ENCODE measurements at places on chromosomes 1 and 21. TPM values are rescaled to one million over a fixed set of nuclear protein-coding genes. Genes with fewer than 3 reads are reported as not detected.
A peak's percentile ranks its signal among the peaks of the same experiment; 100 is the strongest.

GRCh38 chr1:94694226-94694915 lies 125.8 kb upstream of the SLC44A3 start:
- H3K27me3 ChIP-seq, result peaks cover 3% of the 10 kb centered on the region
- no peak overlapping the region for H3K4me3 ChIP-seq
- H3K27ac ChIP-seq, result no peak overlapping the region
- peaks cover 29% of the 10 kb centered on the region for H3K4me1 ChIP-seq
- H3K36me3 ChIP-seq, result no peaks in the 10 kb centered on the region

DNA sequence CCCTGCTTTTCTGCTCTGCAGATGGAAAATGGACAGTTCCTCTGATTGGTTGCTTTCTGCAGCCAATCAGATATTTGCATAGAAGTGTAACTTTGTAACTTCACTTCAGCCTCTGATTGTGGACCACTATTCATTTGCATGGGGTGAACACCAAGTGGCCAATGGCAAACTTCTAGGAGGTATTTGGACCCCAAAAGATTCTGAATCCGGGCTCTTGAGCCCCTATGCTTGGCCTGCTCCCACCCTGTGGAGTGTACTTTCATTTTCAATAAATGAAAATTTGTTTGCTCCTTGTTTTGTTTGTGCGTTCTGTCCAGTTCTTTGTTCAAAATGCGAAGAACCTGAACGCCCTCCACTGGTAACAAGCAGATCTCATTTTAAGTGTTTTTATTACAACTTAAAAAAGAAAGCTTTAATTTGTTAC lies 6.4 kb upstream of the GSTM4 start:
- peak overlapping the region; percentile 56 for H3K4me3 ChIP-seq
- no peaks in the 10 kb centered on the region for H3K36me3 ChIP-seq
- DNase-seq, result no peak
- peaks cover 18% of the 10 kb centered on the region for H3K27me3 ChIP-seq
- H3K27ac ChIP-seq, result no peak overlapping the region
- peaks cover 13% of the 10 kb centered on the region for H3K4me1 ChIP-seq

GRCh38 chr1:116498789-116499628 lies 71.8 kb downstream of the CD58 start:
- H3K4me1 ChIP-seq, result peaks cover 18% of the 10 kb centered on the region
- H3K4me3 ChIP-seq, result no peak overlapping the region
- H3K27me3 ChIP-seq, result no peaks in the 10 kb centered on the region
- no peaks in the 10 kb centered on the region for H3K36me3 ChIP-seq
- DNase-seq, result peak; percentile 90

- no peak overlapping the region for H3K27ac ChIP-seq
- no peaks in the 10 kb centered on the region for H3K4me1 ChIP-seq
- H3K4me3 ChIP-seq, result no peak overlapping the region
- DNase-seq, result no peak
- H3K36me3 ChIP-seq, result no peaks in the 10 kb centered on the region
Measured at GRCh38 chr1:160653620-160654016, 6.8 kb upstream of the SLAMF1 start.

DNA sequence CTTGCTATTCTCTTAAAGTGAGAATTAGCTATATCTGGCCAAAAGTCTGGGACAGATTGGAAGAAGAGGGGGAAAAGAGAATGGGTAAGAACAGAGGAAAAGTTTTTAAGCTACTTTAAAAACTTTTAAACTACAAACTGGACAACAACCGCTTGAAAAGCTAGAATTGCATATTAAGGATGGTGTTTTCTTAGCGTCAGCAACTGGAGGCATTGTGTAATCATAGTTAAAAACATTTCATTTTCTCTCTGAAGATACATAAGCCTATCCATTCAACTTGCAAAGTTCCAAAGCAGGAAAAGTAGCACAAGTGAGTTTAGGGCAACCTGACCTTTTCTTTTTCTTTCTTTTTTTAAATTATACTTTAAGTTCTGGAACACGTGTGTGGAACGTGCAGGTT lies 10.9 kb downstream of the PBX1 start:
- H3K4me1 ChIP-seq, result no peaks in the 10 kb centered on the region
- H3K27me3 ChIP-seq, result no peaks in the 10 kb centered on the region
- DNase-seq, result no peak
- no peak overlapping the region for H3K27ac ChIP-seq
- no peak overlapping the region for H3K4me3 ChIP-seq

DNA sequence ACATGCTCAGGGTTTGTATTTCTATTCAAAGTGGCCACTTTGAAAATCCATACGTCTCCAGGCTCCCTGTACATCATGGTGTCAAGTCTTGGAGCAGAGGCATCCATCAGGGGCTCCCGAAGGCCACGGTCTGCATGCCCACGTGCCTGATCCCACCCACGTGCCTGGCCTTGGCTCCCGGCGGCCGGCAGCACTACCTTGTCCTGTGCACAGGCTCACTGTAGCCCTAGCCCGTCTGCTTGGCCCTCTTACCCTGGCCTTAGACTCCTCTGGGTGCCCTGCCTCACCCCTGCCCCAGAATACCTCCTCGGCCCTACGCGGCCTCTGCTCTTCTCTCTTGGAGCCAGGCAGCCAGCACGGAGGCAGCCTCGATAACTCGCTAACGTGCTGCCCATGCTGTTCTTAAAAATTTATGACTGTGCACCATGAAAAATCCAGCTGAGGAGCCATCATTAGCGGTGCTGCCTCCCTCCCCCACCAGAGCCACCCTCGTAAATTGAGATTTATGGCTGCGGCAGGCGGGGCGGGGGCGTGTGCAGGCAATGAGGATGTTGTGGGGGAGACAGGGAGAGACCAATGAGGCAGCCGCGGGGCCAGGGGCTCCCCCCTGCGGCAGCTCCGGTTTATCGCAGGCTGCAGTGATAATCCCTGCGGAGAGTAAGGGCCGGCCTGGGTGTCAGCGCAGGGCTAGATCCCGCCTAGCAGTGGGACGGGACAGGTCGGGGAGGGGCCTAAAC lies 24.6 kb downstream of the DMAP1 start:
- DNase-seq, result peak; percentile 91
- H3K4me1 ChIP-seq, result peaks cover 20% of the 10 kb centered on the region
- H3K27me3 ChIP-seq, result no peaks in the 10 kb centered on the region
- no peaks in the 10 kb centered on the region for H3K36me3 ChIP-seq
- H3K4me3 ChIP-seq, result no peak overlapping the region
- no peak overlapping the region for H3K27ac ChIP-seq

GRCh38 chr1:156491151-156491949 lies 9.2 kb downstream of the MEF2D start:
- H3K4me3 ChIP-seq, result no peak overlapping the region
- no peaks in the 10 kb centered on the region for H3K27me3 ChIP-seq
- peak overlapping the region; percentile 75 for H3K27ac ChIP-seq
- peaks cover 6% of the 10 kb centered on the region for H3K36me3 ChIP-seq
- peak; percentile 77 for DNase-seq

DNA sequence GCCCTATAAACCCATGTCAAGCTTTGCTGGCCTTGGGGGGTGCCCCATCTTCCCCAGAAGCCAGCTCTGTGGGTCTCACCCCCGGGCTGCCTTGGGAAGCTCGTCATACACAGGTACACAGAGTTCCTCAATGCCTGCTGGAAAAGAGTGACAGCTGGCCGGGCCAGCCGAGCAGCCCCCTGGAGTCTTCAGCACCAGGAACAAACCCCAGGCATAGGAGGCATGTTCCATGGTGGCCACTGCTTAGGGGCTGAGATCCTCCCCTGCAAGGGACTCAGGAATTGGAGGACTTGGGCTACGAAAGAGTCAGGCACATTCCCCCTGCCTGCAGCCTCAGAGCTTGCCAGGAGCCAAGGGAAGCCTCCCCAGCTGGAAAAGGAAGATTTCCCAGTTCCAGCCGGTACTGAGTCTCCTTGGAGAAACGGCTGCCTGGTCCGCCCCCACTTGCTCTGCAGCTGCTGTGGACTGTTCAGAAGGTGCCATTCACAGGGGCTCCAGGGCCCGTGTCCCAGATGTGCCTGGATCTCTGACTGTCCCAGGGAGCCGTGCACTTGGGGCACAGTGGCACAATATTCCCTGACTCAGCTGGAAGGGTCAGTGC lies 89.5 kb downstream of the STUM start:
- no peak overlapping the region for H3K4me3 ChIP-seq
- H3K4me1 ChIP-seq, result peaks cover 5% of the 10 kb centered on the region
- no peaks in the 10 kb centered on the region for H3K36me3 ChIP-seq
- H3K27me3 ChIP-seq, result no peaks in the 10 kb centered on the region
- DNase-seq, result no peak

DNA sequence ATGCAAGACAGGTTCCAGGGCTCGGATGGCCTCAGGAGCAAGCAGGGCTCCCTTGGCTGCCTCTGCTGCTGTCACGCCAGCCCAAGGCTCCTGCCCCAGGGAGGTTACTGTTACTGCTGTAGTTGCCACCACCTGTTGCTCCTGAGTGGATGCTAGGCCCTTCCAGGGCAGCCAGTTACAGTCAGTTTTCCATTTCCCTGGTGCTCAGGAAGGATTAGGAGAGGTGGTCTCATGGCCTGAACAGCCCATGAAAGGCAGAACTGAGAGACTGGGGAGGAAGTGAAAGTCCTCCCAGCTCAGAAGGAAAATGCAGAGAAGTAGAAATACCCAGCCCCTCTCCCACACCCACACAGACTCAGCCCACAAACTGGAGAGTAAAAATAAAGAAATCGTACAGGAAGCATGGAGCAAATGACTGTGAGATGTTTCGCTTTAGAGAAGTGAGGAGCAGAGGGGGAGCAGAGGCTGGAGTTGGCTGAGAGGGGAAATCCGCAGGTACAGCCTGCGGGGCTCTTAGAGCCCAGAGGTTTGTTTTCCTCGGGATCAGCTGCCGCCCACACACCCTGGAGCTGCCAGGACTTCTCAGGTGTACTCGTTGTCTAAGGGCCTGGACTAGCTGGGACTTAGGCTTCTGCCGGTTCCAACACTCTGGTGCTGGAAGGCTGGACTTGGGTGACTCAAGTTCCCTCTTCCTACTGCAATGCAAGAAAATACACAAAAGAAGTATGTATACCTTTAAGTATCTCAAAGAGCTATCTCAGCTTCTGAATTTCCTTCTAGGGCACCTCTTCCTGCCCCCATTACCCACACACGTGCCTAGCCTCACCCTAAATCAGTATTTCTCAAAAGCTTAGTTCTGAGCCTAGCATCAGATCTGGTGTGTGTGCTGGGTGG lies 2.3 kb downstream of the IL6R start:
- no peak for DNase-seq
- peak overlapping the region; percentile 92 for H3K27ac ChIP-seq
- H3K27me3 ChIP-seq, result peaks cover 8% of the 10 kb centered on the region
- H3K4me3 ChIP-seq, result no peak overlapping the region

DNA sequence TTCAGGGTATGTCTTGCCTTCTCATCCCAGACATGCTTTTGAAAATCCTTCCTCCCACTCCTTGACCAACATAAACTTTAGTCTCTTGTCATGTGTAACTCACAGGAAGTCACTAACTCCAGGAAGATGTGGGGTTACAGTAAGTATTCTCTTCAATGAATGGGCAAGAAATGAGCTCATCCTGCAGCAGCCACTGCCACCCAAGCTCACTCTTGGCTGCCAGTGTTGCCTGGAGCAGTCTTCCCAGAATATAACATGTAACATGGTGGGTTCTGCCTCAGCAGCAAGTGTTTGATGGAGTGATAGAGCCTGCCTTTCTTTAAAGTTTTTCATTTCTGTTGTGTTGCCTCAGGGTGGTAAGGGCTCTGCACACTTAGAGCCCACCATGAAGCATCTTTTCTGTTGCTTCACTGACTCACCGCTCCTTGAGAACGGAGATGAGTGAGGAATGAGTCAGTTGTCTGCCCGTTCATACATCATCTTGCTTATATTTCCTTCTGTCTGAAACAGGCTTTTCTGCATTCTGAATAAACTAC lies 187.0 kb downstream of the TPR start:
- H3K27me3 ChIP-seq, result no peaks in the 10 kb centered on the region
- peaks cover 52% of the 10 kb centered on the region for H3K4me1 ChIP-seq
- peak overlapping the region; percentile 48 for H3K4me3 ChIP-seq
- H3K27ac ChIP-seq, result peak overlapping the region; percentile 93
- no peaks in the 10 kb centered on the region for H3K36me3 ChIP-seq

- no peak overlapping the region for H3K27ac ChIP-seq
- no peaks in the 10 kb centered on the region for H3K27me3 ChIP-seq
- H3K4me3 ChIP-seq, result no peak overlapping the region
- H3K4me1 ChIP-seq, result no peaks in the 10 kb centered on the region
Measured at GRCh38 chr1:154943649-154944400, 7.3 kb upstream of the PMVK start.

DNA sequence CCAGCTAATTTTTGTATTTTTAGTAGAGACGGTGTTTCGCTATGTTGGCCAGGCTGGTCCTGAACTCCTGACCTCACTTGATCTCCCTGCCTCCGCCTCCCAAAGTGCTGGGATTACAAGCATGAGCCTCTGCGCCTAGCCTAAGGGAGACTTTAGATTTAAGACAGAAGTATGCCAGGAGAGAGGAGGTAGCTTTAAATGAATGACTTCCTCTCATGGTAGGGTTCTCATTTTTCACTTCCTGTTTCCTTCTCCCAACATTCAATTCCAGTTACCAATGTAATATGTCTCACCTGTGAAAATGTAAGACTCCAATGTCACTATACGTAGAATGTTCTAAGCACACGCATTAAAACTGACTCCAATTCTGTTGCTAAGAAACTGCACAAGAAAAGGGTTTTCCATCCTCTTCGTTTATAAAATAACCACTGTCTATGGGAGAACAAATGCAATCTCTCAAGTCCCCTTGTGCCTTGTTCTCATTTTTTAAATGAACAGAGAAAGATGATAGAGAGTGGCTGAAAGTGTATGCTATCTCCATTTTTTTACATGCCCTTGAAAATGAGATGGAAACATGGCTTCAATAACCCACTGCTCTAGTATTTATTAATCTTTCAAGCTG lies 140.0 kb downstream of the SLC45A1 start:
- H3K36me3 ChIP-seq, result peaks cover 3% of the 10 kb centered on the region
- no peak overlapping the region for H3K4me3 ChIP-seq
- no peak for DNase-seq
- peaks cover 19% of the 10 kb centered on the region for H3K4me1 ChIP-seq

DNA sequence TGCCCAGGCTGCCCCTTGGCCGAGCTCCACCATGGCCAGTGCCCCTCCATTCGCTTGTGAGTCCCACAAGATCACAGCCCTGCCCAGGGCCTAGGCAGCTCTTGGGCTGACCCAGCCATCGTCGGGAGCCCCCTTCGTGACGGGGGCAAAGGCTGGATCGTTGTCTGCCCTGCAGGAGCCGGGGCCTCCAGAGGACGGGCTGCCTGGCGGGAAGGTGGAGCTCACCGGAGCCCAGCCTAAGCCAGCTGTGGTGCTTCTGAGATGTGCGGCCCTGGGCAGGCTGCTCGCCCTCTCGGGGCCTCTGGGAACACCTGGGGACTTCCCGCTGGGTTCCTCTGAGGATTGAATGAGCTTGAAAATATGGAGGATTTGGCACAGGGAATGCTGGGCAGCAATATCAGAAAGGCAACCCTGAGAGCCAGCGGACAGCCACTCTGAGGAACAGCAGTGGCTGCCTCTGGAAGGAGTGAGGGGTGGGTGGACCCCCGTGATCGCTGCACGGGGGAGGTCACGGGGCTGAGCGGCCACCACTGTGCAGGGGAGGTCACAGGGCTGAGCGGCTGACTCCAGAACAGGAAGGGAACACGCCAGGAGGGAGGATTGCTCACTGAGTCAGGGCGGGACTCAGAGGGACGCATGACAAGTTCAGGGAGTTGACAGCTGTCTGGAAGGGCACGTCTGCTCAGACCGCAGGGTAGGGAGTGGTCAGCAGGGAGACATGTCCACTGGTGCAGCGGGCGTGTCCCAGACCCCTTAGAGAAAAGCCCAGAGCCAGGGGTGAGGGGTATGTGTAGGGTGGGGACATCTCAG lies 19.3 kb downstream of the TP73 start:
- no peaks in the 10 kb centered on the region for H3K36me3 ChIP-seq
- no peaks in the 10 kb centered on the region for H3K4me1 ChIP-seq
- no peak for DNase-seq
- no peaks in the 10 kb centered on the region for H3K27me3 ChIP-seq
- no peak overlapping the region for H3K4me3 ChIP-seq

Gene ANGPTL3
- total RNA-seq, result under 0.01 TPM

Gene DNASE2B
- not detected for total RNA-seq

Gene OSCP1
- 14.5 TPM for total RNA-seq

Gene CD48
- not detected for total RNA-seq

Gene KCTD3
- 55.7 TPM for total RNA-seq
